ENCODE measurements at places on chromosomes 11 and 22.

- no peak for DNase-seq
Observed at GRCh38 chr11:92384358-92384757, 159.7 kb downstream of the FAT3 start.

- DNase-seq, result no peak
Observed at GRCh38 chr22:44892243-44892642, 117.6 kb downstream of the PHF21B start.

- DNase-seq, result no peak
Observed at GRCh38 chr11:35524780-35525179, 636 bp downstream of the PAMR1 start.

DNA sequence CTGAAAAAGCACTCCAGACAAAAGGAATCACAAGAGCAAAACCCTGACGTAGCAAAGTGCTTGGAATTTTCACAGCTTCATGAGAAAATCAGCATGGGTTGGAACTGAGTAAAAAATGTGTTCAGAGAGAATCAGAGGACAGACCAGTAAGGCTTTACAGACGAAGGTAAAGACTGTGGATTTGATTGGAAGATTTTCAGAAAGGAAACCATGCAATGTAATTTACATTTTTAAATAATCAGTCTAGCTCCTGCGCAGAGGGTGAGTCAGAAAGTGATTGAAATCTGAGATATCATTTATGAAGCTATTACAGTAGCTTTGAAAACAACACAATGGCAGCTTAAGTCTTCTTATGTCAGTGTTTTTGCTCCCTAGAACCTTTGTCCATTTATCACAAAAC is 1122.3 kb downstream of the LRRC4C start:
- no peak for DNase-seq

- no peak for DNase-seq
Observed at GRCh38 chr11:62418136-62418535, 697 bp upstream of the SCGB1A1 start.

DNA sequence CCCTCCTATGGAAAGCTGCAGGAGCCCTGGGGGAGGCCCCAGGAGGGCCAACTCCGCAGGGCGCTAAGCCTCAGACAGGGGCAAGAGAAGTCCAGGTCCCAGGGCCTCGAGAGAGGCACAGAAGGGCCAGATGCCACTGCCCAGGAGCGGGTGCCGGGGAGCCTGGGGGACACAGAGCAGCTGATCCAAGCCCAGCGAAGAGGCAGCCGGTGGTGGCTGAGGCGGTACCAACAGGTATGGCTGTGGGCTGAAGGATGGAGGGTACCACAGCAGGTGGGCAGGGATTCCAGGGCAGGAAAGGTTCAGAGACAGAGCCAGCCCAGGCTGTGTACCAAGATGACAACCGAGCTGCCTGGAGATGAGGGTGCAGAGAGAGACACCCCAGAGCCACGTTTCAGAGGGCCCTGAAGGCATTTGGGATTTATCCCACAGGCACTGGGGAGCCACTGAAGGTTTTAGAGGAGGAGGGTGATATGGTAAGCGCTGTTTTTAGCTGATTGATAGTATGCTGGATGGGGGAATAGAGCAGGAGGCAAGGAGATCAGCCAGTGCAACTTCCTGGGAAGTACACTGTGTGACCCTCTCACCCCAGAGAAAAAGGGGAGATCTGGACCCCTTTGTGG is 412 bp downstream of the C11orf86 start:
- no peak for DNase-seq

GRCh38 chr11:64253481-64253880 is 2.2 kb downstream of the PLCB3 start:
- DNase-seq, result no peak

DNA sequence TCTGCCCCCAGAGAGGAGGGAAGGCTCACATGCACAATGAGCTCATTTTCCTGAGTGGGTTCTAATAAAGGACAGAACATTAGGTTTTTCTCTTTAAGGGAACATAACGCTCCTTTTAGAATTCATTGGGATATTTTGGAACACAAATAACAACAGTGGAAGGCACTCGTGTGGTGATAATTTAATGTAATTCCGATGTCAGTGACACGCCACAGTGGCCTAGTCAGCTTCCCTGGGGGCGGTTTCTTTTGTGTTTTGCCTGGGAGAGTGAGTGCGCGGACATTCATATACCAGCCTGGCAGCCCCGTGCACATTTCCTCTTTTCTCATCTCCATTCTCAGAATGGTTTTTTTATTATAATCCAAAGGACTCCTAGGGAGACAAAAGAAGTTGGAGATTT is 41.1 kb downstream of the SEZ6L start:
- DNase-seq, result no peak

DNA sequence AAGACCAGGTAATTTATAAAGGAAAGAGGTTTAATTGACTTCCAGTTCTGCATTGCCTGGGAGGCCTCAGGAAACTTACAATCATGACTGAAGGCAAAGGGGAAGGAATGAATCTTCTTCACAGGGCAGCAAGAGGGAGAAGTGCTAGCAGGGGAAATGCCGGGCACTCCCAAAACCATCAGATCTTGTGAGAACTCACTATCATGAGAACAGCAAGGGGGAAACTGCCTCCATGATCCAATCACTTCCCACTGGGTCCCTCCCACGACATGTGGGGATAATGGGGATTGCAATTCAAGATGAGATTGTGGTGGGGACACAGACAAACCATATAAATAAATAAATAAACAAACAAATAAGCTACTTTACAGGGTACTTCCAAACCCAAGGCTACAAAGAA is 28.8 kb upstream of the EXPH5 start:
- peak; percentile 24 for DNase-seq

GRCh38 chr11:61688365-61689163 is 8.4 kb downstream of the DAGLA start:
- DNase-seq, result peak; percentile 94

DNA sequence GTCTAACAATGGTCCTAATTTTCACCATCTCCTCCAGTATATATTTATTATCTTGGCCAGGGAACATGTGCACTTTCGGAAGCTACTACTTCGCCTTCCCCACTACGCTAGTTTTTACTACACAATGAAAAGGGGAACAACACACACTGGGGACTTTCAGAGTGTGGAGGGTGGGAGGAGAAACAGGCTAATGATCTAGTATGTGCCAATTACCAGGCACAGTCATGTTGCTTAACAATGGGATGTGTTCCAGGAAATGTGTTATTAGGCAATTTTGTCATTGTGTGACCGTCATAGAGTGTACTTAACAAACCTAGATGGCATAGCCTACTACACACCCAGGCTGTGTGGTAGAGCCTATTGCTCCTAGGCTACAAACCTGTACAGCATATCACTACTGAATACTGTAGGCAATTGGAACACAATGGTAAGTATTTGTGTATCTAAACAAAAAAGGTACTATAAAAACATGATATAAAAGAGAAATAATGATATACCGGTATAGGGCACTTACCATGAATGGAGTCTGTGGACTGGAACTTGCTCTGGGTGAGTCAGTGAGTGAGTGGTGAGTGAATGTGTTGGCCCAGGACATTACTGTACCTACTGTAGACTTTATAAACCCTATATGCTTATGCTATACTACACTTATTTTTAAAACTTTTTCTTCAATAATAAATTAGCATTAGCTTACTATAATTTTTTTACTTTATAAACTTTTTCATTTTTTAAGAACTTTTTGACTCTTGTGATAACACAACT is 20.1 kb upstream of the CUL5 start:
- DNase-seq, result peak; percentile 98

- DNase-seq, result no peak
Observed at GRCh38 chr11:24515632-24516031, 18.8 kb downstream of the LUZP2 start.

DNA sequence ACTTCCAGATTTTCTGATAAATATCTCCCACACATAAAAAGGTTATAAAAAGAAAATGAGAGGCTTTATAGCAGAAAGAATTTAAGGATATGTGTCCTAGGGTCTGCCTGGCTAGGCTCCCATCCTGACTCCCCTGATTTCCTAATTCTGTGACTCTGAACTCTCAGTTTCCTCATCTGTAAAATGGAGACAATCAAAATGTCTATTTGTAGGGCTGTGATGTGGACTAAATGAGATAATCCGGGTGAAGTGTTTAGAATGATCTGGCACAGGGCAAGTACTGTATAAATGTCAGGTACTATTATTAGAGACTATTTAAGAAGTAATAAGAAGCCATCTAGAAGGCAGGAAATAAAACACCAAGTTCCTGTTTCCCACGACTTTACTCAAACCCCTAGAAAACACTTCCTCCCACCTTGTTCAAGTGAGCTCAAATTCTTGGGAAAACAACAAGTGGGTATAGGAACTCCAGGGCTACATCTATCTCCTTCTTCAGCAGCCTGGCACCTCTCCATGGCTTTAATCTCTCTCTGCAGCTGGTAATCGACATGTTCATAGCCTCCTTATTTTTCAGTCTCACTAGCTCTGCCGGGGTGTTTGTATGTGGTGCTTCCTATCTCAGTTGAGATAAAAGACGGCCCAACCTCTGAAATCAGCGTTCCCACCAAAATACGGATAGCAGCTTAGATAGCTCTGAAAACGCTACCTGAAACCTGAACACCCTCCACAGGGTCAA is 6.7 kb downstream of the ASCC2 start:
- DNase-seq, result peak; percentile 27

- DNase-seq, result no peak
Observed at GRCh38 chr22:28774378-28774777, 1.9 kb downstream of the CCDC117 start.

DNA sequence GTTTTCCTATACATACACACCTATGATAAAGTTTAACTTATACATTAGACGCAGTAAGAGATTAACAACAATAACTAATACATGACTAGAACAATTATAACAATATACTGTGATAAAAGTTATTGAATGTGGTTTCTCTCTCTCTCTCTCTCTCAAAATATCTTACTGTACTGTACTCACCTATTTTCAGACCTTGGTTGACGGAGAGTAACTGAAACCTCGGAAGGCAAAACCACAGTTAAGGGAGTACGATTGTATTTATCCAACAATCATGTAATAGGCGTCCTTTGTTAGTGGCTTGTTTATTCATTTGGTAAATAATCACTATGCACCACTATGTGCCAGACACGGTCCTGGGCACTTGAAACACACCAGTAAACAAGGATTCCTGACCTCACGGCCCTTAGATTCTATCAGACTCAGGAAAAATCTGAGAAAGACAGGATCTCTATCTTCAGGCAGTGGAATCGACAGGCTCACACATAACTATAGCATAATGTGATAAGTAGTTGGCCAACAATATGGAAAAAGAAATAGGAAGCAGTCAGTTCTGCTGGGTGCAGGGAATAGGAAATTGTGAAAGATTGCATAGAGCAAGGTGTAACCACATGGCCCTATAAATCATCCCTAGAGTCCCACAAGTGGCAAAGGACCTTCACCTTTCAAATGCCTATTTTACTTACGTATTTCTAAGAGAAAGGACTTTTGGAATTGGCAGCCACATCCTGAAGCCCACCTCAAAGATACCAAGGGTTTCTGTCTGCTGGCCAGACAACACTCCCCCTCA is 12.0 kb downstream of the ETS1 start:
- DNase-seq, result peak; percentile 17

GRCh38 chr11:12240677-12241076 is 130.3 kb downstream of the MICAL2 start:
- no peak for DNase-seq

Data from inflammatory macrophage treated with lipopolysaccharide for 4 hours (primary cell).